T-helper 17 cell (primary cell): ENCODE measurements at places on chromosomes 4 and X. TPM values are rescaled to one million over a fixed set of nuclear protein-coding genes. Genes with fewer than 3 reads are reported as not detected.

- H3K36me3 ChIP-seq = no peaks in the 10 kb centered on the region
- no peaks in the 10 kb centered on the region for H3K4me1 ChIP-seq
- DNase-seq = no peak
- H3K4me3 ChIP-seq = no peak overlapping the region
- no peaks in the 10 kb centered on the region for H3K27me3 ChIP-seq
These were observed 264.0 kb downstream of the TRIML1 start for GRCh38 chr4:188403272-188403671.

AMTN gene
- total RNA-seq = not detected

DNA sequence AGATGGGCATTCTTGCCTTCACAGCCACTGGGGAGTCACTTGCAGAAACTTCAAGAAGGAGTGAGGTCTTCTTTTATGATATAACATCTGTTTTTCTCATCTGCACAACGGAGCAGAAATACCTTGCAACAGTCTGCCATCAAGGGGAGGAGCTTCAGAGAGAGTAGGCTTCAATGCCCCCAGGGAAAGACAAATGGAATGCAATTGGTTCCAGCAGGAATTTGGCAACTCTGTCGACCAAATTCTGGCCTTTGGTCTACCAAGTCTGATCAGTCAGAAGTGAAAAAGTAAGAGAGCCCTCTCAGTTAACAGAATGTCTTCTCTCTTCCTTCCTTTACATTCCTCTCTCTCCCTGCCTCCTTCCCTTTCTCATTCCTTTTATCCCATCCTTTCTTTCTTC lies 229.3 kb downstream of the IDS start:
- H3K27me3 ChIP-seq = no peaks in the 10 kb centered on the region
- H3K36me3 ChIP-seq = no peaks in the 10 kb centered on the region
- H3K4me3 ChIP-seq = no peak overlapping the region

ARHGAP6 gene
- 0.30 TPM for total RNA-seq

GRCh38 chr4:9988933-9989332 lies 32.4 kb downstream of the SLC2A9 start:
- no peaks in the 10 kb centered on the region for H3K27me3 ChIP-seq
- peaks cover 4% of the 10 kb centered on the region for H3K36me3 ChIP-seq
- DNase-seq = no peak
- H3K27ac ChIP-seq = no peak overlapping the region
- H3K4me1 ChIP-seq = peaks cover 2% of the 10 kb centered on the region

GRCh38 chr4:31548823-31549222 lies 828.7 kb downstream of the PCDH7 start:
- no peaks in the 10 kb centered on the region for H3K36me3 ChIP-seq
- H3K27me3 ChIP-seq = no peaks in the 10 kb centered on the region
- H3K4me1 ChIP-seq = no peaks in the 10 kb centered on the region
- no peak overlapping the region for H3K27ac ChIP-seq
- no peak overlapping the region for H3K4me3 ChIP-seq
- DNase-seq = no peak

GRCh38 chrX:52426810-52427209 lies 58.0 kb downstream of the XAGE2 start:
- no peaks in the 10 kb centered on the region for H3K27me3 ChIP-seq
- no peaks in the 10 kb centered on the region for H3K36me3 ChIP-seq
- no peak for DNase-seq
- H3K4me1 ChIP-seq = no peaks in the 10 kb centered on the region

DNA sequence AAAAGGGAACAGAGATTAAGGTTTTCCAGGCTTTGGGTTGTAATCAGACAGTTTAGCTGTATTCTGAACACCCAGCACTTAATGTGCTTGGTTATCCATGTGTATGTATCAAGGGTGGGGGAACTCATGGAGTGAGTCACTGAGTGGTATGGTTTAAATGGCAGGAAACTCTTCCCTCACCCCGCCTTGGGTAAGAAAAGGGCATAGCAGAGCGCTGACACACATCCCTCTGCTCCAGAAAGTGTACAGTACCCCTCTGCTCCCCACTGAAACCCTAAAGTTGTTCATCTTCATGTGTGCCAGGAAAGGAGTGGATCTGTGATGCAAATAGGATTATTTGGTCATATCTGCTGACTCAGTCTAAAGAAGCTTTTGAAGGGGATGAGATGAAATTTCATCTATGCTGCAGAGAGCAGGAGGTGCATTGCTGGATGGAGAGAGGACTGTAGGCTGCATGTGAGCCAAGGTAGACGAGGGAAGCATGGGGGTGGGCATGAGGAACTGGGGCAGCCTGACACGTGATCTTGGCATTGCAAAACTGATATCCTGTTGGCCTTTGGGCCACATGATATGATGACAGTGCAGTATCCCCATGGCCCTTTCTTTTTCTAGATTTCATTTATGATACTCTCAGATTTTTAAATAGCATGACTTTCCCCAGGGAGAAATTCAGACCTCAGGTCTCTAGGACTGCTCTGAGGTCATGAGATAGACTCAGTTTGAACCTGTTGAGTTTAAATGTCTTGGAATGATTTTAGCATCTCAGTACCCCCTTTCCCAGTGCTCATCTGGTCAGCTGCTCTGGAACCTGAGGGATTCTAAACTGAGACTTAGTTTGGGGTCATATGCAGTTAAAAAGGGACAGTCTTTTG lies 84.8 kb downstream of the TMEM164 start:
- H3K4me3 ChIP-seq = no peak overlapping the region
- H3K4me1 ChIP-seq = peaks cover 16% of the 10 kb centered on the region
- no peaks in the 10 kb centered on the region for H3K27me3 ChIP-seq

- no peak overlapping the region for H3K27ac ChIP-seq
- no peaks in the 10 kb centered on the region for H3K4me1 ChIP-seq
- DNase-seq = no peak
- no peaks in the 10 kb centered on the region for H3K36me3 ChIP-seq
These were observed 100.2 kb downstream of the ANAPC4 start for GRCh38 chr4:25477221-25477620.

PTPN13 gene
- 49.5 TPM for total RNA-seq

DNA sequence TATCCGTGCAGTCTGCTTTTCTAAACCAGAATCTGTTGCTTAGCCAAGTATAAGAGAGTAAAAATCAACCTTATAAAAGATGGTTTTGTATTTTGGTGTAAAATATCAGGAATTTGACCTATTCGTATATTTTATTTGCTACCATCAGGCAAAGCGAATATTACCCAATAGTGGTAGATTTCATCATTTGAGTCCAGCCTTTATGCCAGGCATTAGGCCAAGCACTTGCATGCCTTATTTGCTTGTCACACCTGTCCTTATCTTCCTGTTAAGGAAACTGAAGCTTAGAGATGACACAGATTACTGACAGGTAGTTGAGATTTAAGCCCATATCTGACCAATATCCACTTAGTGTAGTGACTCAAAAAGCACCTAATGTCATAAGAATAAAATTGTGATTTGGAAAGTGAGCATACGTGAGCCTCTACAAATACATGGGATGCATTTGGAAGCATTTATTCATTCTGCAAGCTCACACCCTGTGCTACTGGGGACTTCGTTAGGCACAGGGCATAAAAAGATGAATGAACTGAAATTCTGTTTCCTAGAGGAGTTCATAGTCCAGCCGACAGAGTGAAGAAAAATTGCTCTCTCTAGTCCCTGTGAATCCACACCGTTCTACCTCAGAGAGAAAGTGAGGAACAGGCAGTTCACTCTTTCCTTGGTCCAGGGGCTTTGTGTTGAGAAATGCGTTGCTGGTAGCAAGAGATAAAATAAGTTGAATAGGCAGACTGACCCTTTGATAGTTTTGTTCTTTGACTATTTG lies 2.3 kb upstream of the RNF212 start:
- H3K27ac ChIP-seq = no peak overlapping the region
- peaks cover 5% of the 10 kb centered on the region for H3K36me3 ChIP-seq
- H3K27me3 ChIP-seq = peaks cover 48% of the 10 kb centered on the region
- H3K4me3 ChIP-seq = no peak overlapping the region

- H3K4me3 ChIP-seq = no peak overlapping the region
- H3K27ac ChIP-seq = no peak overlapping the region
- H3K36me3 ChIP-seq = no peaks in the 10 kb centered on the region
- no peak for DNase-seq
- H3K27me3 ChIP-seq = peaks cover 15% of the 10 kb centered on the region
These were observed 186.1 kb upstream of the LNX1 start for GRCh38 chr4:53777244-53777984.

DCUN1D4 gene
- 39.1 TPM for total RNA-seq

NAP1L3 gene
- 3.9 TPM for total RNA-seq

DNA sequence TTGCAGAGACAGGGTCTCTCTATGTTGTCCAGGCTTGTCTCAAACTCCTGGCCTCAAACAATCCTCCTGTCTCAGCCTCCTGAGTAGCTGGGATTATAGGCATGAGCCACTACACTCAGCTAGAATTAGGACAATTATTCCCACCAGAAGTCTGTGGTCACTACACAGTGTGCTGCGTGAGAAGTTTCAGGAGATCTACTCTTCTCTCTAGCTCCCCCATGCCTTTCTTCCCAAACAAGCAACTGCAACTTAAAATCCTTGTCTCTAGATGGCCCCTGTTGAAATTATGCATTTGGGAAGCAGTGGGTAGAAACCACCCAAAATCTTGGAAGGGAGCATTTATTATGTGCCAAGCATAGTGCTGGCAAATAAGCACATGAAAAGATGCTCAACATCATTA lies 21.1 kb upstream of the MAP7D3 start:
- H3K27me3 ChIP-seq = no peaks in the 10 kb centered on the region
- H3K4me3 ChIP-seq = no peak overlapping the region
- H3K4me1 ChIP-seq = peaks cover 2% of the 10 kb centered on the region
- H3K36me3 ChIP-seq = no peaks in the 10 kb centered on the region
- DNase-seq = no peak
- no peak overlapping the region for H3K27ac ChIP-seq

FDCSP gene
- total RNA-seq = not detected

BRCC3 gene
- total RNA-seq = 12.4 TPM

DNA sequence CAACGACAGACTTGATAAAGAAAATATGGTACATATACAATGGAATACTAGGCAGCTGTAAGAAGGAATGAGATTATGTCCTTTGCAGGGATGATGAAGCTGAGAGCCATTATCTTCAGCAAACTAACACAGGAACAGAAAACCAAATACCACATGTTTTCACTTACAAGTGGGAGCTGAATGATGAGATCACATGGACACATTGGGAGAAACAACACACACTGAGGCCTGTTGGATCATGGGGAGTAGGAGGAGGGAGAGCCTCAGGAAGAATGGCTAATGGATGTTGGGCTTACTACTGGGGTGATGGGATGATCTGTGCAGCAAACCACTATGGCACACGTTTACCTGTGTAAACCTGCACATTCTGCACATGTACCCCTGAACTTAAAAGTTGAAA lies 209.7 kb downstream of the SPRY1 start:
- peaks cover 11% of the 10 kb centered on the region for H3K4me1 ChIP-seq
- DNase-seq = no peak
- no peak overlapping the region for H3K4me3 ChIP-seq
- H3K27ac ChIP-seq = no peak overlapping the region

DNA sequence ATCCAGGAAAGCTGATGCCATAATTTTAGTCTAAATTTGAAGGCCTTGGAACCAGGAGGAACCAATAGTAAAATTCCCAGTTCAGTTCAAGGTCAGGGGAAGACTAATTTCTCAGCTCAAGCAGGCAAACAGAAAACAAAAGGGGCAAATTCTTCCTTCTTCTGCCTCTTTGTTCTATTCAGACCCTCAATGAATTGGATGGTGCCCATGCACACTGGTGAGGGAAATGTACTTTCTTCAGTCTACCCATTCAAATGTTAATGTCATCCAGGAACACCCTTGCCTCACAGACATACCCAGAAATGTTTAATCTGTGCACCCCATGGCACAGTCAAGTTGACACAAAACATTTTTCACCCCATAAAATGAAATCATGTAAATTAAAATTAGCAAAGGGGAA lies 1851.2 kb upstream of the ADGRL3 start:
- no peak overlapping the region for H3K4me3 ChIP-seq
- DNase-seq = no peak
- no peaks in the 10 kb centered on the region for H3K27me3 ChIP-seq
- no peaks in the 10 kb centered on the region for H3K36me3 ChIP-seq
- no peak overlapping the region for H3K27ac ChIP-seq
- no peaks in the 10 kb centered on the region for H3K4me1 ChIP-seq

GRCh38 chr4:186144946-186145569 lies 40.6 kb downstream of the FAM149A start:
- H3K27ac ChIP-seq = no peak overlapping the region
- DNase-seq = no peak
- peaks cover 50% of the 10 kb centered on the region for H3K27me3 ChIP-seq
- peak overlapping the region; percentile 86 for H3K4me3 ChIP-seq
- H3K4me1 ChIP-seq = peaks cover 12% of the 10 kb centered on the region

- no peaks in the 10 kb centered on the region for H3K36me3 ChIP-seq
- H3K27ac ChIP-seq = no peak overlapping the region
- no peaks in the 10 kb centered on the region for H3K4me1 ChIP-seq
- no peak overlapping the region for H3K4me3 ChIP-seq
- no peak for DNase-seq
- no peaks in the 10 kb centered on the region for H3K27me3 ChIP-seq
These were observed 34.6 kb upstream of the SLC9A7 start for GRCh38 chrX:46793386-46794143.

FGFBP1 gene
- total RNA-seq = not detected

GRCh38 chrX:107171369-107172102 lies 34.7 kb downstream of the NUP62CL start:
- H3K36me3 ChIP-seq = peaks cover 2% of the 10 kb centered on the region
- no peak overlapping the region for H3K27ac ChIP-seq
- no peaks in the 10 kb centered on the region for H3K4me1 ChIP-seq
- H3K4me3 ChIP-seq = no peak overlapping the region
- no peak for DNase-seq

VCX3A gene
- not detected for total RNA-seq

EFHC2 gene
- total RNA-seq = 2.2 TPM

SCOC gene
- 8.7 TPM for total RNA-seq

DNA sequence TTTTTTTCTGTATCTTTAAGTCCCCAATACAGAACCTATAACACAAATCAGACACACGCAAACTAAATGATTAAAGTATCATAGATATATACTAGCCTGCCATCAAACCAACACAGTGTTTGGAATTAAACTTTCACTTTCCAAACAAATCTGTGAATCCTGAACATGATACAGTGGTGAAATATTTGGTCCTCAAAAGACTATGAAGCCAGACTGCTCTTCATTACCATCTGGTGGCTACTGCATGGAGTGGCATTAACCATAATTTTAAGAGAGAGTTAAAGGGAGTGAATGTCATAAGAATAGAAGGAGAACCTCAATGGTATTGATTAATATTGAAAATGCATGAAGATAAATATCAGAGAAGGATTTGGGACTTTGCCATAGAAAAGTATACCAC lies 9.2 kb upstream of the GABRA4 start:
- no peaks in the 10 kb centered on the region for H3K36me3 ChIP-seq
- DNase-seq = no peak
- no peaks in the 10 kb centered on the region for H3K4me1 ChIP-seq

DNA sequence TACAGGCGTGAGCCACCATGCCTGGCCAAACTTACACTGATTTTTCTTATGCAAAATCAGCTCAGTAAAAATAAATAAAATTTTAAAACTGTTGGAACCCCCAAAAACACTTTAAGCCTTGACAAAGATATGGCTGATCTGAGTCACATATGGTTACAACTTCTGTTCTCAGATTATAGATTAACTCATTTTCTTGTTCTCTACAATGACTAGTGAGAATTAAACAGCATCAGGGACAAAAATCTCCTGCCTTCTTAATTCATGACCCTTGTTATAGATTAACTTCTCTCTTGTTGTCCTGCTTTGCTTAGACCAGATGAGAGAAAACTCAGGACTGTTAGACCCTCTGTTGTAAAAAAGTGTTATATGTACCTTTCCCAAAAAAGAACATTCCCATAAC lies 24.2 kb upstream of the EXOC1L start:
- H3K4me3 ChIP-seq = no peak overlapping the region
- H3K4me1 ChIP-seq = no peaks in the 10 kb centered on the region
- DNase-seq = no peak
- H3K27ac ChIP-seq = no peak overlapping the region
